BE2C (cell line): ENCODE measurements at places on chromosomes 16 and 17.

DNA sequence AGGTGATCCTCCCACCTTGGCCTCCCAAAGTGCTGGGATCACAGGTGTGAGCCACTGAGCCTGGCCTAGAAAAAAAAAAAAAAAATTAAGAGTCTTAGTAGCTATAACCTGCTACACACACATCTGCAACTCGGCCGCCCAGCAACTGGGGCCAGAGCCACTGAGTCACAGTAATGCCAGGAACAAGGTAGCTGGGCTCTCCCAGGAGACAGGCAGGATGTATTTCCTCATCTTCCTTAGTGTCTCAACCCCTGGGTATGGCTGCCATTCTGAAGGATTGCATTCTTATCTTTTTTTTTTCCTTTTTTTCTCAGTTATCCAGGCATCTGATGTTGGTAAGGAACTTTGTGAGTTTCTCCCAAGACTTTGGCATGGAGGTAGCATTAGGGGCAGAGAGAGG lies 7.1 kb upstream of the PSMD3 start:
- no peak for DNase-seq

DNA sequence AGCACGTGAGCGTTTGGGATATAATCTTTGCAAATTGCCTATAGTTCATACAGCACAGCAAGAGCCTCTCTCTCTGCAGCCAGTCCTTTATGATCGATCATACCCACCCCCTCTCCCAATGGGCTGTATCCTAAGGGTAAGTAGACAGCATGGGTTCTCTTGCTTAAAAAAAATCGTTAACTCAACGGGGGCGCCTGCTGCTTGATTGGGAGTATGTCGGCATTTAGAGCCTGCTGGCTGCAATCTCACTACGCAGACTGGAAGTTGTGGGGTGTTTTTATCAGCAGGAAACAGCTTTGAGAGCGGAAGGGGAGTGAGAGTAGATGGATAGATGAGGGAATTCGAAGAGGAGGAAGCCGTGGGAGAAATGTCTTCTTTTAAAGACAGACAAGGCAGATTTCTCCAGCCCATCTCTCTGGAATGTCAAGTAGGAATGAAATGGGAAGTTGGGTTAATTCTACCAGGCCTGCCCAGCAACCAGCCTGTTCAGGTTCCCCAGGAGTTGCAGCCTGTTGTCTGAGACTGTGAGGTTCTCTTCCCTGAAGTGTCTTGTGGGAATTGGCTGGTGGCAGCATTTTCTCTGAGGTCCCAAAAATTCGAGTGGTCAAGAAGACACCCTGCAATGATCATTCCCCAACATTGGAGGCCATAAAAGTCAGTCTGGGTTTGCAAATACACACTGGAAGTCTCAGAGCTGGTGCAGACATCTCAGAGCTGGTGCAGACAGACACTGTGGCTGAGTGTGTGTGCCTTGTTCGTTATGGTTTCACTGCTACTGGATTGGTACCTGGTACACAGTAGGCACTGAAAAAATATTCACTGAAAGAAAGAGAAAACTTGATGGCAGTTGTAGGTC lies 65.6 kb downstream of the PRKCB start:
- DNase-seq, result no peak

GRCh38 chr16:54930005-54930868 lies at the start of gene IRX5:
IRX5 (plus strand) TSS chr16:54930865; CDS start chr16:54931199, 334 bp downstream.
- DNase-seq, result peak; percentile 94

- no peak for DNase-seq
Observed at GRCh38 chr17:42361781-42362186, 26.5 kb downstream of the STAT3 start.

DNA sequence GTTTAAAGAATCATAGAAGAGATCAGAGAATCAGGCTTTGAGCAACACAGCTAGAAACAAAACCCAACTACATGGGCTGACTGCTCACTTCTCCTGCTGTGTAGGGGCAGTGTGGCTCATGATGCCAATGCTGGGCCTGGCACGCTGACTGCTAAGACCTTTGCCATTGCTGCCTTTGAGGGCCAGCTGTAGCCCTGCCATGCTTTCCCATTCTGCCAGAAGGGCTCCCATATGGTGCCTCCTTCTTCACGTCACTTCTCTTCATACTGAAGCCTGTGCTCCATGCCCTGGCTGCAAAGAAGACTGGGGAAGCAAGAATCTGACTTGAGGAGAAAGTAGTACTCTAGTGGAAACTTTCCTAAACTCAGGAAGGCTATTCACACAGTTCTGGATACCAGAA lies 232.9 kb downstream of the UTP18 start:
- DNase-seq, result no peak

- DNase-seq, result no peak
Observed at GRCh38 chr16:9098377-9099090, 7.1 kb downstream of the HAPSTR1 start.

GRCh38 chr17:69497161-69497560 lies 82.7 kb downstream of the MAP2K6 start:
- no peak for DNase-seq

- DNase-seq, result no peak
Observed at GRCh38 chr17:43608313-43608712, 53.4 kb downstream of the MEOX1 start.

- no peak for DNase-seq
Observed at GRCh38 chr16:60811657-60812056, 1224.6 kb downstream of the CDH8 start.

DNA sequence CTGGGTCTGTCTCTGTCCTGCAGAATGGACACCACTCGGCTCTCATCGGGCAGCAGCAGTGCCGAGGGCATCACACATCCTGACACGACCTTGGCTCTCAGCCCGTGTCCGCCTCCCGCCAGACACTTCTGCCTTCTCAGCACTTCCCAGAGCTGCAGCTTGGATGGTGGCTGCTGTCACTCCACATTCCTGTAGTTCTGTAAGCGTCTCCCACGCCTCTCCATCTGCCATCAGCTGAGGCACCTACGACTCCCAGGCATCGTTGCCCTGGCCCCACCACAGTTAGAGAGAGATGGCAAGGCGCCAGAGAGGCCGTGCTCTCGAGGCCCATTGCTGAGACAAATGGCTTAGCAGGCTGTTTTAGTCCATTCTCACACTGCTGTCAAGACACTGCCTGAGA lies 195.9 kb upstream of the CHMP6 start:
- DNase-seq, result peak; percentile 66

GRCh38 chr17:40073454-40074174 lies 10.8 kb downstream of the THRA start:
- no peak for DNase-seq

GRCh38 chr17:27591986-27592385 lies 39.0 kb upstream of the LGALS9 start:
- no peak for DNase-seq

GRCh38 chr17:9472541-9472940 lies 103.1 kb downstream of the STX8 start:
- DNase-seq, result no peak

- DNase-seq, result no peak
Observed at GRCh38 chr17:83145358-83145738, 65.9 kb downstream of the METRNL start.

DNA sequence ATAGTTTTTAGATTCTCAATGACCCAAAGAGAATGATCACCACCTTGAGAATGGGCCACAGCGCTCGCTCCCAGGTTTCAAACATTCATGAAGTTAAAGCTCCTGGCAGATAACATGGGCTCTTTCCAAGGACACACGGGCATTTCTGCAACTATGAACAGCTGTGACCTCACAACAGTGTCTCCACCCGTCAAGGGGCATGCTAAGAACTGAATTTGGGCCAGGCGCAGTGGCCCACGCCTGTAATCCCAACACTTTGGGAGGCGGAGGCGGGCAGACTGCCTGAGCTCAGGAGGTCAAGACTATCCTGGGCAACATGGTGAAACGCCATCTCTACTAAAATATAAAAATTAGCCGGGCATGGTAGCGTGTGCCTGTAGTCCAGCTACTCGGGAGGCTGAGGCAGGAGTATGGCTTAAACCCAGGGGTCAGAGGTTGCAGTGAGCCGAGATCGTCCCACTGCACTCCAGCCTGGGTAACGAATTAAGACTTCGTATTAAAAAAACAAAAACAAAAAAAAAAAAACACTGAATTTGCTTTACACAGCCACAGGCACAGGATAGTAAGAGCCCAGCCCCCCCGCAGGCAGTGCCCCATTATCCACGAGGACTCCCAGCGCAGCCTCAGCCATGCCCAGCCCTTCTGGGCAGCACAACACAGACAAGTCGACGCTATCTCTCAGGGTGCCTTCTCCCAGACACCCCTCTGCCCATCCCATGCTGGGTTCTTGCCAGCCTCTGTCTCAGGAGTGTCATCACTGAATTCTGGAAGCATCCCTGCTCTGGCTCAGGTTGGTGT lies 7.2 kb downstream of the USP7 start:
- DNase-seq, result no peak

GRCh38 chr17:41153856-41154255 lies 4.2 kb upstream of the KRTAP4-5 start:
- DNase-seq, result peak; percentile 8

DNA sequence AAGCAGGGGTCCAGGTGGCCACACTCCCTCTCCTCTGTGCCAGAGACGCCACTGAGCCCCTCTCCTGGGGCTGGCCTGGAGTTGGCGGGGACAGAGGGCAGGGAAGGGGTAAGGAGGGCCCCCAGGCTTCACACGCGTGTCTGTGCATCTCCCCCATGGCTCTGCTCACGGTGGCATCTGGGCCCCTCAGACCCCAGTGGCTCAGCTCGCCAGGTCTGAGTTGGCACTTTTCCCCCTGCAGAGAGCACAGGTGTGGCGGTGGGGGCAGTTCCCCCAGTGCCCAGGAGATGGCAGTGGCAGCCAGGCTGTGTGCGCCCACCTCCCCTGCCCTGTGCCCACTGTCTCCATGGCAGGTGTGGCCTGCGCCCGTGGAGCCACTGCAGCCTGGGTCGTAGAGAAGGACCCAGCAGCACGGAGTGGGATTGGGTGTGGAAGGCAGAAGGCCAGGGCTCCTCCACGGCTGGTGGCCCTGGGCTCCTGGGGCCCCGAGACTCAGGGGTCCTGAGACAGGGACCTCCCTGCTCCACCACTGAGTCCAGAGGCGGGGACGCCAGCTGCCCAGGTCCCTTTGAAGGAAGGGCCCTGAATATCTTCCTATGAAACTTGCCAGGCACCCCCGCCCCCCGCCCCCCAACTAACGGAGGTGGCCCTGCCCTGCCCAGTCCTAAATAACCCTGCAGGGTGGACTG lies 4.3 kb upstream of the APRT start:
- peak; percentile 78 for DNase-seq

- no peak for DNase-seq
Observed at GRCh38 chr17:17264430-17264829, 16.6 kb downstream of the COPS3 start.

GRCh38 chr16:52456368-52456767 lies 90.6 kb downstream of the TOX3 start:
- no peak for DNase-seq

- DNase-seq, result peak; percentile 47
Observed at GRCh38 chr16:2056077-2056476, 8.3 kb downstream of the TSC2 start.

GRCh38 chr16:88991813-88992350 lies 14.9 kb upstream of the CBFA2T3 start:
- no peak for DNase-seq

GRCh38 chr17:8967861-8968260 lies 2.4 kb upstream of the PIK3R5 start:
- no peak for DNase-seq

- DNase-seq, result no peak
Observed at GRCh38 chr17:74211141-74211911, 2.0 kb upstream of the TTYH2 start.

DNA sequence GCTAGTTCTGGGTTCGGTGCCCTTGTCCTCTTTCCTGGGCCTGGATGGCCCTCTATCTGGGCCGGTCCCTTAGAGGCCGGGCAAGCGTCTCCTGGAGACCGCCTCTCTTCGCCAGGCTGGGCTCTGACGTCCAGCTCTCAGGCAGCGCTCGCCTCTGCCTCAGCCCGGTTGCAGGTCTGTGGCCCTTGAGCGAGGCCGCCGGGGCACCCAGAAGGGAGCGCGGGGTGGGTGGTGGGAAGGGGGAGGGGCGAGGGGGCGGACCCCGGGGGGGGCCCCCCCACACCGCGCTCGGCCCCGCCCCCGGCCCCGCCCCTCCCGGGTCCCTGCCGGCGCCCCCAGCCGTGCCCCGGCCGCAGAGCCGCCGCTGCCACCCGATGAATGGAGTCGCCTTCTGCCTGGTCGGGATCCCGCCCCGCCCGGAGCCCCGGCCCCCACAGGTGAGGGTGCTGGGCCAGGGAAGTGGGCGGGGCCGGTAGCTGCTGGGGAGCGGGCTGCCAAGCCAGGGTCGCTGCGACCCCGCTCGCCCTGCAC lies at the start of gene ARHGAP23:
TSS of gene ARHGAP23 (plus strand) at position 353 of the 531 bp plus-strand sequence. CDS start at position 375, 22 bp downstream.
- peak; percentile 51 for DNase-seq

GRCh38 chr16:84756830-84757229 lies 57.0 kb downstream of the USP10 start:
- DNase-seq, result no peak

DNA sequence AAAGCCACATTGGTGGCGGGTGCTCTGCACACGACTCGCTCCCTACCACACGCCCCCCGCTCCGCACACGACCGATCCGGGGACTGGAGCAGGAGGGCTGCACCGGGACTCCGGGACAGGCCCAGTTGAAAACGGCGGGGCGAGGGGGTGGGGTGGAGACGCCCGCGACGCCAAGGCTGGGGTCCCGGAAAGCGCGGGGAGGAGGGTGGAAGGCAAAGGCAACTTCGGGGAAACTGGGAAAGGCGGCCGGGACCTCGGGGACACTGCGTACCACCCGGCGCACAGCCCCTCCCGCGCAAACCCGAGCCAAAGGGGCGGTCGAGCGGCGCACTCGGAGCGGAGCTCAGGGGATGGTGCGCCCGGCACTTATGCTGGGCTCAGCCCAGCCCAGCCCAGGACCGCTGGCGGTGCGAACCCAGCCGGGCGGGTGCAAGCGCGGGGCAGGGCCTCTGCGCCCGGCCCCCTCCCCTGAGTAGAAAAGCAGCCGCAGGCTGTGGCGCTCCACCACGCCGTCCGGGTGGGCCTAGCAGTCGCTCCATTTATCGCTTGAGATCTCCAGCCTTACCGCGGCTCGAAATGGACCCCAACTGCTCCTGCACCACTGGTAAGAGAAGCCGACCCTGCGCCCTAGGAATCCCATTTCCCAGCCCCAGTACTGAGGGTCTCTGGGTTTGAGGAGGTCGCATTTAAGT lies at the start of gene MT1M:
TSS of gene MT1M (plus strand) at position 504 of the 692 bp plus-strand sequence. CDS start at position 577, 73 bp downstream.
- DNase-seq, result no peak

DNA sequence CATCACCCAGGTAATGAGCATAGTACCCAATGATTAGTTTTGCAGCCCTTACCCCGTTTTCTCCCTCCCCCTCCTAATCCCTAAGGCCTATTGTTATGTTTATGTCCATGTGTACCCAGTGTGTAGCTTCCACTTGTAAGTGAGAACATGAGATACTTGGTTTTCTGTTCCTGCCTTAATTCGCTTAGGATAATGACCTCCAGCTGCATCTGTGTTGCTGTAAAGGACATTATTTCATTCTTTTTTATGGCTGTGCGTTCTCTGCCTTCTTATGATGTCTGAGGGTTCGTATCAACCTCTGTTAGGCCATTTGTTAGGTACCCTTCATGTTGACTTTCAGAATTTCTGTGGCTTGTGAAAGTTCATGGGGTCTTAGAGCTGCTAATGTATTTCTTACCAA lies 31.0 kb downstream of the CTCF start:
- no peak for DNase-seq

- no peak for DNase-seq
Observed at GRCh38 chr16:85441189-85441889, 171.8 kb upstream of the GSE1 start.

GRCh38 chr16:81778861-81779535 lies at the start of gene PLCG2:
PLCG2 (plus strand) TSS chr16:81779291; CDS start chr16:81785990, 6,699 bp downstream.
- DNase-seq, result peak; percentile 70
